ENCODE measurements at places on chromosomes 3 and 15.

DNA sequence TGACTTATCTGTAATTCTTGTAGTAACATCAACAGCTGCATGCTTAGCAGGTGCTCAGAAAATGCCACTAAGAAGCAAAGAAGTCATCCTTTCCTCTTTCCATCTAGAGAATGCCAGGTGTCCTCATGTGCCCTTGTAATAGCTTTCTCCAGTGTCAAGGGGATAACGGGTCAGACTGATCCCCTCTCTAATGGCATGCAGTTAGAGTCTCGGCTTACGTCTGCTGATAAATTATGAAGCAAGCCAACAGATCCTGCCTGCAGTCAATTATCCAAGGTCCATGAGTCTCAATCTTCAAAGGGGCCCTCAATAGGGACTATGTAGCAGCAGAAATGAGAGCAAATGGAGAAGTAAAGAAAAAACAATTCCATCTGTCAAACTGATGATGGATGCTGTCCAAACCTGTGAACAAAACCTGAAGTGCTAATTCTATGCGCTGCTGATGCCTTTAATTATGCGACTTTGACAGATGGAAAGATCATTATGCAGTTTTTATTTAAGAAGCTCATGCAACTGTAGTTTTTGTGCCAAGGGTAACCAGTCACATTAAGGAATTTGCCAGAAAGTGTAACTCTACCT lies 162.8 kb upstream of the PEX5L start:
- no peak for DNase-seq

GRCh38 chr3:46861605-46862368 lies 1.5 kb downstream of the MYL3 start:
- DNase-seq: no peak

DNA sequence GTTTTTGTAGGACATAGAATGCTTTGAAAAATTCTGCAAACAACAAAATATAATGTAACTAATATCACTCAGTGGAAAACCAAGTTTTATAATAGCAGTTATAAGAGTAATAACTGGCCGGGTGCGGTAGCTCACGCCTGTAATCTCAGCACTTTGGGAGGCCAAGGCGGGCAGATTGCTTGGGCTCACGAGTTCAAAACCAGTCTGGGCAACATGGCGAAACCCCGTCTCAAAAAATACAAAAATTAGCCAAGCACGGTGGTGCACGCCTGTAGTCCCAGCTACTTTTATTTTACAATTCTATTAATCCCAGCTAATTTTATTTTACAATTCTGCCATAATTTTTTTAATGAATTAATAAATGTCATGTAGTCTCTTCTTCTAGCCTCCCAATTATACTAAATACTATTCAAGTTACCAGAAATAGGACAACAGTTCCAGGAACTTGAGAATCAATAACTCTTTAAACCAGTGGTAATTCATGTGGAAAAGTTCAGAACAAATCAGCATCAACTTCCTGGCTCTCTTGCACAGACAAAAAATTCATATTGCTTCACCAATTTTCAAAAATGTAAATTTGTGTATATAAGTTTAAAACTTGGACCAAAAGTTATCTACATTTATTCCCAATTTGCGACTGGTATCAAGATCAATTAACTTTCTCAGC lies 2.2 kb downstream of the DENND4A start:
- no peak for DNase-seq

DNA sequence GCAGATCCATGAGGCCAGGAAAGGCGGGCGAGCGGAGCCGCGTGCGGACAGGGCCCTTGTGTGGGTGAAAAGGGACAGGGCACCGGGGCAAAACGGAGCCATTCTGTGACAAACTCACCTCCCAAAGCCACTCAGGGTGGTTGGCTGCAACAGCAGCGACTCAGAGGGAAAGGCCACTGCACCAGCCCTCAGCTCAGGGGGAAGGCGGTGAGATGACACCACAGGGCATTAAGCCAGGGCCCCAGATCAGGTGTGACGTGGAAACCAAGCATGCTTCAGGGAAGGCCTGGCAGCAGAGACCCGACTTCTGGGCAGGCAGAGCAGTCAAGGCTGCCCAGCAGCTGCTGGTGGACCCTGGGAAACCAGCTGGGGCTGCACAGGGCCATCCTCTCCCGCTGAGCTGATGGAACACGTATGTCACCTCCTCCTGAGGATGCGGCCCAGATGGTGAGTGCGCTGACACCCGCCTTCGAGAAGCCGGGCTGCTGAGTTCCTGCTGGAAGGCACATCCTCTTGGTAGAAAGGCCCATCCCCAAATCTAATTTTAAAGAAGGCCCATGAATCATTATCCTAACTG lies 82.3 kb downstream of the CHSY1 start:
- DNase-seq: no peak

GRCh38 chr15:43968551-43968950 lies 141.7 kb downstream of the WDR76 start:
- DNase-seq: no peak

- DNase-seq: no peak
Measured at GRCh38 chr3:8813411-8813810, 44.0 kb upstream of the OXTR start.

DNA sequence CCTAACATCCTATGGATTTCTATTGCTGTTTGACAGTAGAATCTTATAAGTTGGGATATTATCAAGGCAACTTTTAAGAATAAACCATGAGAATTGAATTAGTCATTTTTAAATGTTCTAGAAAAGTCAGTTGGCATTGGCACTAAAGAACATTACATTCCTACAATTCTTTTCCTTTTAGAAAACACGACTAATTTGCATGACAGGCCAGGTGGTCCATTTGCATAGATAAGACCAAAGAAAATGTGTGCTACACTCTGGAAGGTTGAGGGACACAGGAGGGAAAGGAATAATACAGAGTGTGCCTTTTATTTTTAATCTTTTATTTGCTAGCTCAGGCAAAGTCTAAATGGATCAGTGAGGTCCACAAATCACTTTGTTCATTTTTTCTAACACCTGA lies 962.3 kb downstream of the EPHA3 start:
- DNase-seq: no peak

GRCh38 chr3:39067286-39067685 lies 15.5 kb downstream of the WDR48 start:
- no peak for DNase-seq

DNA sequence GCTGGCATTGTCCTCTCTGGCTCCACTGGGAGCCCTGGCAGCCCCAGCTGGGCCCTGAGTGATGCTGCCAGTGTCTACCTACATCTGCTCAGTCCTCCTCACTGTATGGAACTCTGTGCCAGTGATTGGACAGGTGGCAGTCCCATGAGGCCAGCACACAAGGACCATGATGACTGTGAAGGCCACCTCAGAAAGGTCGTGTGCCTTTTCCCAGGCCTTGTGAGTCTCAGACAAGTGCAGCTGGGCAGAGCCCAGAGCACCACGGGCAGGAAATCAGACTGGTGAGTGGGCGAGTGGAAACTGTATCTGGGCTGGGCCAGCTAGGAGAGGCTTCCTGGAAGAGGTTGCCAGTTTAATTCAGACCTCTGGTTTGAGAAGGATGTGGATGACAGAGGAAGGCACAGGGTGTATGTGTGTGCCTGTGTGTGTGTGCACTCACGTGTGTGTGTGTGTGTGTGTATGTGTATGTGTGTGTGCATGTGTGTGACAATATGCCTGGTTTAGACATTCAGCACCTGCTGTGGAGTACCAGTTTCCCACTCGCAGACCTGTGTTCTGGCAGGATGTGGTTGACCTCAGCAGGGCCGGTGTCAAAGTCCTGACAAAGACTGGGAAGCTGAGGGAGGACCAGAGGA lies 7.0 kb downstream of the MAPKAPK3 start:
- no peak for DNase-seq

GRCh38 chr3:174303907-174304560 lies 555.1 kb upstream of the NAALADL2 start:
- no peak for DNase-seq

- DNase-seq: peak; percentile 42
Measured at GRCh38 chr3:58260261-58260731, 22.7 kb downstream of the ABHD6 start.

- no peak for DNase-seq
Measured at GRCh38 chr3:17181413-17181907, 296.7 kb downstream of the PLCL2 start.

DNA sequence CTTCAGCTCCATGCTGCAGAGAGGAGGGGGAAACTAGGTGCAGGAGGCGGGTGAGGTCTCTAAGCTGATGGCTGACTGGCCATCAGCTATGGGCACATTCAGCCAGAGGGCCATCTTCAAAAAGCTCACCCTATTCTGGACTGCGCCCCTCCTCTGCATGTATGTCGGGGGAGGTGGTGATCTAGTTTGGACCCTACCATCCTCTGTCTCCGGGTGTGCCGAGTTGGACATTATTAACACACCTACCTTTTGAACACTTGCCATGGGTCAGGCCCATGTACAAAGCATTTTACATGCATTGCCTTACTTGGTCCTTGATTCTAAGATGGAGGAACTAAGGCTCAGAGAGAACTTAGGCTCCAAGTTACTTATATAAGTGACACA lies 1.4 kb downstream of the NISCH start:
- no peak for DNase-seq

DNA sequence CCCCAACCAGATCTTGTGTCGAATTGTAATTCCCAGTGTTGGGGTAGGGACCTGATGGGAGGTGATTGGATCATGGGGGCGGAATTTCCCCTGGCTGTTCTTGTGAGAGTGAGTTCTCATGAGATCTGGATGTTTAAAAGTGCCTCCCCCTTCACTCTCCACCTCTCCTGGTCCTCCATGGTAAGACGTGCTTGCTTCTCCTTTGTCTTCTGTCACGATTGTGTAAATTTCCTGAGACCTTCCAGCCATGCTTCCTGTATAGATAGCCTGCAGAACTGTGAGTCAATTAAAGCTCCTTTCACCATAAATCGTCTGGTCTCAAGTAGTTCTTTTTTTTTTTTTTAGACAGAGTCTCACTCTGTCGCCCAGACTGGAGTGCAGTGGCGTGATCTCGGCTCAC lies 42.3 kb downstream of the NR1D2 start:
- DNase-seq: no peak

GRCh38 chr3:105598042-105598796 lies 231.5 kb downstream of the ALCAM start:
- no peak for DNase-seq

DNA sequence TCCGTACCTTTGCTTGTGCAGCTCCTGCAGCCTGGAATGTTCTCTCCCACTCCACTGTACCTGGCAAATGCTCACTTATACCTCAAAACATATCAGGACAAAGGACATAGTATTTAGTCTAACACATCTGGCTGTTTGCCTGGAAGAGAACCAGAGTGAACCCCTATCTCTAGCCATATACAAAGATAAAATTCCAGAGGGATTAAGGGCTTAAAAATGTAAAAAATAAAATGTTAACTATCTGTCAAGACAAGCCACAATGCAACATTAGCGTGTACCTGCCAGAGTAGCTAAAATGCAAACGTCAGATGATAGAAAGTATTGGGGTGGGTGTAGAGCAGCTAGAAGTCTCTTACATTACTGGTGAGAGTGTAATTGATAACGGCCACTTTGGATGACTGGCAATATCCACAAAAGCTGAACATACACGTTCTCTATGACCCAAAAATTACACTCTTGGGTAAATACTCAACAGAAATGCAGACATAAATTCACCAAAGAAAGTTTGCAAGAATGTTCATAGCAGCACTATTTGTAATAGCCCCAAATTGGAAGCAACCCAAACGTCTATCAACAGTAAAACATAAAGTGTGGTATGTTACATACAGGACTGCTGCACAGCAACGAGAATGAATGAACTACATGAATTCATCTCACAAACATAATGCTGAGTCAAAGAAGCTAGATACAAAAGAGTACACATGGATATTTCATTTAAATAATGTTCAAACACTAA lies 18.2 kb upstream of the ADPGK start:
- no peak for DNase-seq

- DNase-seq: peak; percentile 14
Measured at GRCh38 chr15:43429687-43430086, 58.8 kb downstream of the TUBGCP4 start.

DNA sequence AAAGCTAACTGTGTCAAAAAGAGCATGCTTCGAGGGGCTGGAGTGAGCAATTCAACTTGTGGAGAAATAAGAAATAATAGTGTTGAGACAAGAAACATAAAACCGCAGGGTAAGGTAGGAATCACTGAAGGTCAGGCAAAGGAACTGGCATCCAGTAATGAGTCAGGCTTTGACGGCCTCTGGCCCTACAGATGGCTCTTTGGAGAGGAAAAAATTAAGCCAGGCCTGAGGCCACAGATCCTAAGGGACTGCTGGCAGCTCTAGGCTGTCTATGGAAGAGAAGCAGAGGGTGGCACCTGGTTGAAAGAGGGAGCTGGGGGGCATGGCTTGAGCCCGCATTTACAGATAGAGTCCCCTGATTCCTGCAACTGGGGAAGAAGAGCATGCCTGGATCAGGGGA lies 28.6 kb upstream of the ZSCAN2 start:
- DNase-seq: no peak

- no peak for DNase-seq
Measured at GRCh38 chr3:58084166-58084565, 75.9 kb downstream of the FLNB start.

DNA sequence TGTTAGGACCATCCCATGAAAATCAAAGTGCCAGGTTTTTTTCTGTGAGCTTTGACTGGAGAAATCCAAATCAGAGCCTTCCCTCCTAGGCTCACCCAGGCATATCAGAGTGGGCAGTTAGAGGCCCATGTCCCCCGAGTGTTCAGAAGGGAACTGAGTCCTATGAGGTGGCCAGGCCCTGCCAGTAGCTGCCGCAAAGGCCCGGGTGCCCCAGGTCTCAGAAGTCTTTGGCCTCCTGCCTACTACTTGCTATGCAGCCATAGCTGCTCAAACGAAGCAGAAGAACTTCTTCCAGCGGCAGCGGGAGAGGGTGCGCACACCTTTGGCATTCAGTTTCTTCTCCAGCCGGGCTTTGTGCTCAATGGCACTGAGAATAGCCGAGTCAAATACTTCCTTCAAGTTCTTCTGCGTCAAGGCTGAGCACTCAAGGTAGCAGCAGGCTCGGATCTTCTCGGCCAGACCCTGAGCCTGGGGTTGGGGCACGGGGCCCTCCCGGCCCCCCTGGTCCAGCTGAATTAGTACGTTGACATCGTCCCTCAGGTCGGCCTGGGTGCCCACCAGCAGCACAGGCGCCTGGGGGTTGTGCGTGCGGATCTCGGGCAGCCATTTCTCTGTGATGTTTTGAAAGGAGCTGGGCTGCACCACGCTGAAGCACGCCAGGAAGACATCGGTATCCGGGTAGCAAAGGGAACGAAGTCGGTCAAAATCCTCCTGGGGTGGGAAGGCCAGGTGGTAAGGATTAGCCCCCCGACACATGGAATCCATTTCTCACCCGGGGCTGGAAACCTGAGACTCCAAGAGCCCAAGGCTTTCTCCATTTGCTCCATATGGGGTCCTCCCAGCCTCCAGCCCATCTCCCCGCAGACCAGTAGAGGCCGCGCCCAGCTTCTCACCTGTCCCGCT lies 992 bp downstream of the RHOV start:
- DNase-seq: no peak

GRCh38 chr3:141302364-141303141 lies 65.8 kb upstream of the ZBTB38 start:
- DNase-seq: no peak

Data from putamen (tissue), 1 donor.